ENCODE measurements at places on chromosomes 7 and 10.

GRCh38 chr7:1922870-1923236 lies 252.8 kb downstream of the ELFN1 start:
- no peak for DNase-seq

- no peak for DNase-seq
These were observed 55.9 kb downstream of the DLD start for GRCh38 chr7:107946881-107947280.

- DNase-seq: no peak
These were observed 151.5 kb downstream of the ANK3 start for GRCh38 chr10:60237977-60238758.

DNA sequence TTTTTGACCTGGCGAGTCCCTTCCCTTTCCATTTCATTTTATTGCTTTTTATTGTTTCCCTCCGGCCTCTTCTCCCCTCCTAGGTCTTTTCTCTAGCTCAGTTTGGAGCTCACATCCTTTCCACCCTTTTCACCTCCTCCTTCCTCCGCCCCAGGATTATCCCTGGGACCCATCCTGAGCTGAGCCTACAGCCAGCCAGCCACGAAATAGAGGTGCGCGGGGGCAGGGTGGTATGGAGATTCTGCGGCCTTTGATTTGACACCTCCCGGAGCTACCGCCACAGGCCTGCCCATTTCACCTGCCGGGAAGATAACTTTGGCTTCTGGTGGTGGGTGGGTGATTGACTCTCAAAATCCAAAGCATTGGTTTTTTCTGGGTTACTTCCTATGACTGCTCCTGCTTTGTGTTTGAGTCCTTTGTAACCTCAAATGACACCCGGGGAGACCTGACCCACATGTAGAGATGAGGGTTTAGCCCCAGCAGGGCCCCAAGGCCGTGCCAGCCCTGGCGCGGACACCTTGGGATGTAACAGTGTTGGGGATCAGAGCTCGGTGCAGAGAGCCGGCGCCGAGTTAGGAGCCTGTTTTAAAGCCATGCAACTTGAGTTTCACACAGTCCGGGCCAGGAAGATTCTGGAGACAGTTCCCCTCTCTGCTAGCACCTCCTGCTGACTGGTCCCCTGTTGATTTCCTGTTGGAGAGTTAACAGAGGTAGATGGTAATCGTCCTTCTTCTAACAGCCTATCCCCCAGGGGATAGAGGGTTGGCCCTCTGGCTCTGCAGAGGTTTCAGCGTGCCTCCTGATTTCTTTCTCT lies 1.5 kb downstream of the DUSP5 start:
- DNase-seq: no peak

- peak; percentile 2 for DNase-seq
These were observed 740 bp downstream of the ANXA7 start for GRCh38 chr10:73413108-73413527.

DNA sequence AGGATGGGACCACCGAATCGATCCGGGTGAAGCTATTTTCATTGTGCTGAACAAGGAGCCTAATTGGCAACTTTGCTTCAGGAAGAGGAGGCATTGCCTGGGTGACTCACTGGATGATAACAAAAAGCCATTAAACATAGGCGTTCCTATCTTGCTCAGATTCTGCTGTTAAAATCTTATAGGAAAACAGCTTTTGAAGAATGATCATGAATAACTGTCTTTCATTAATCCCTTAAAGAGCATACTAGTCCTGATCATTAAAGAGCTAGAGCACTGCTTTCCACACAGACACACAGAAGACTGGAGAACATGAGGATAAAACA lies 174.2 kb upstream of the IMMP2L start:
- DNase-seq: no peak

DNA sequence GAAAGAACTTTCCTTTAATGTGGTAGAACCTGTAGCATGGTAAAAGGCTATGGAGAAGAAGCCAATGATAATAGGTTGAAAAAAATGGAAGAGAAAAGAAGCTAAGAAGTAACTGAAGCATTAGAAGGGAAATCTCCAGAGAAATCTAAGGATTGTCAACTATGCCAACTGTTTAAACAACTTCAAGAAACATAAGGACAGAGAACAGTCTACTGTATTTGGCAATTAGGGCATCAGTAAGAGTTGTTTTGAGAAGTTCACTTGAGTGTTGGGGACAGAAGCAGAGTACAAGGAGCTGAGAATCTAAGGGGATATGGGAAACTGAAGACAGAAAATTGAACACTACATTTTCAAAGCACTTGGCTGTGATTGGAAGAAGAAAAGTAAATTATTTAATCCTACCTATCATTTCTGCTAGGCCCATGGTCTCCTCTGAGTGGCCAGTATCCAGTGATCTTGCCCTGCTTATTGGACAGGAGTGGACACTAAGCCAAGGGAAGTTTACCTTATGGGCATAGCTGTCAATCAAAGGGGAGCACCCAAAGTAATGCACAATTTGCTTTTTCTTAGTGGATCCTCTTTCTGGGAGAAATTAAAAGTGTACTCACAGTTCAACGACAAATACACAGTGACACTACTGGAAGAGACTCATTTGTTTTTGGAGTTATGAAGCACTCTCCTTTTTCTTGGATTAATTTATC lies 56.4 kb upstream of the CCDC71L start:
- DNase-seq: no peak

DNA sequence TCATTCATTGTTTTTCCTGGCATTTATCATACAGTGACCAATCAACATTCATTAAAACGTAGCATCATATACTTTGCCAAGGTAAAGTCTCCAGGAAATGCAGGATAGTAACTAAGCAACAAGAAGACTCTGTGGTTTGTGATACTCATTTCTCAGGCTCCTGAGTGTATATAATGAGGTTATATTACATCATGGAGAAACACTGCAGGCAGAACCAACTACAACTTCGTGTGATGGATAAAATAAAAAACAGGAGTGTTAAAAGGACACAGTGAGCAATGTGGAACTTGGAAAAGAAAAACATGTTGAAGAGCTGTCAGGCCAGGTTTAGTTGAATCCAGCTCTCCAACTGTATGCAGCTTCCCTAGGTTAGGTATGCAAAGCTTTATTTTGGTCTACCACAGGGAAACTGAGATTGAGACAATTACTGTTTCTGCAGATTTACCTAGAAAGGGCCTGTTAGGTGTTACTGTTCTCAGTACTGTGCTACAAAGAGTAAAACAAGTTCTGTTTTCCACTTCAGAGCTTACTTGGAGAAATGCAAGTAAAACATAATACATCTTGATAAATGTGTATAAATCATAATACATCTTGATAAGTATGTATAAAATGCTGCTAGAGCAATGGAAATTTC lies 7.8 kb upstream of the CCNY start:
- no peak for DNase-seq

GRCh38 chr7:1357601-1358271 lies 101.5 kb downstream of the MICALL2 start:
- DNase-seq: no peak

GRCh38 chr7:100626055-100626454 lies 13.7 kb downstream of the MOSPD3 start:
- no peak for DNase-seq

DNA sequence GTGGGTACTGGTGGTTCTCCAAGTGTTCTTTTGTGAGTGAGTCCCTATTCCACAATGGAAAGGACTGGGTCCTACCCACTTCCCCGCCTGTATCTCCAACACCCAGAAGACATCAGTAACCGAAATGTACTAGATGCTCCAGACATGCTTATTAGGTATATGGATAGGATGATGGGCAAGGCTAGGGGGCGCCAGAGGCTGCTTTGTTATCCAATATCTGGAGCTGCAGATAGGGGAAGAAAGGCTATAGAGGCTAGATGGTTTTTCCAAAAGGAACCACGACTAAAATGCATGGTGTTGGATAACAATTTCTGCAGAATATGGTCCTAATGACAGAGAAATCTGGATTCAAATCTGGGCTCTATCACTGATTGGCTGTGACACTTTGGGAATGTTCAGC lies 56.2 kb upstream of the TM9SF3 start:
- DNase-seq: no peak

GRCh38 chr7:127594490-127594889 lies 954 bp downstream of the FSCN3 start:
- DNase-seq: no peak

- DNase-seq: no peak
These were observed 2.0 kb downstream of the FLNC start for GRCh38 chr7:128831994-128832879.

GRCh38 chr10:124946945-124947344 lies 5.0 kb downstream of the ZRANB1 start:
- DNase-seq: no peak

DNA sequence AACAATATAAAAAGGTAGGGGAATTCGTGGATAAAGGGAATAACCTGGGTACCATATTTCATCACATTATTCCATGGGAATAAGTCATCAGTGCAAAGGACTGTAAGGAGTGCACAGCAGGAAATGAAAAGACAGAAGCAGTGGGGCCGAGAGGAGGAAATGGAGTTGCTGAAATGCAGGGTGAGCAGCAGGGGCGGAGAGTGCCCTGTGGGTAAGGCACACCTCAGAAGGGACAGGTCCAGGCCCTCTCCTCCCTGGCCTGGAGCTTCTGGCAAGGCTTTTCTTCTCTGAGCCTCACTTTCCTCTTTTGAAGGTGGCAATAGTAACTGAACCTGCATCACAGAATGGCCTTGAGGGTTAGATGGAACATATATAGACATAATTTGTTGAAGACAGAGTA lies 26.2 kb downstream of the IKZF1 start:
- no peak for DNase-seq

- DNase-seq: no peak
These were observed 101.2 kb downstream of the GRB10 start for GRCh38 chr7:50681432-50682045.

DNA sequence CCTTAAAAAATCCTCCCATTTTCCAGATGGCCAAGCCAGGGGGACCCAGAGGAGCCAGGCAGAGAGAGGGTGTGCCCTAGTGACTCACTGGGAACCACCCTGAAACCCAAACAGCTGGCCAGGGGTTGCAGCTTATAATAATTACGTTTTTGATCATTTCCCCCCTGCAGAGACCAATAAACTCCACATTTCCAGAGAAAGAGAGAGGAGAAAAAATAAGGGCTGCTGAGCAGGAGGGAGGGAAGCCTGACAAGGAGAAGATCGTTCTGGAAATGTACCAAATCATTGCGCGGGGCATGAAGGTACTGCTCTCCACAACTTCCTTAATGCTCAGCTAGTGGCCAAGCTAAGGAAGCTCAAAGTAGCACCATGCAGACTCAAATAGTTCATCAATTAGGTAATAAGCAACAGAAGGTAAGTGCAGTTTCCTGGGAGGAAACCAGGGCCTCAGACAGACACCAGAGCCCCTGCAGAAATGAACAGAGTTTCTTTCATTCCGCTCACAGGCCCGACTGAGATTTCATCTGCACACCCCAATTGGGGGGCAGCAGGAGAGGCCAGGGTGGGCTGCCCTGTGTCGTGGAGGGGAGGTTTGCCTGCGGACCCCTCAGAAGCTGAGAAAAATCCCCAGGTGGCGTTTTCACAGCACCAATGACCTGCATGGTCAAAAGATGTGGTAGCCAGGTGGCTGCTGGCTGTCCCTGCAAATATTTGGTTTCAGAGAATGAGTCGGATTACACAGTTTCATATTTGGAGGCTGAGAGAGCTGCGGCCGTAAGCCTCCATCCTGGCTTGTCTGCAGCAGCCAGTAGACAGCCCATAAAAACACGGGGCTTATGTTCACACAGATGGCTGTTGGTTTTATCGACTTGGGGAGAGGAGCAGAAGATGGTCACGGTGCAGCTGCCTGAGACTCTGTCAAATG lies 153.2 kb upstream of the LYZL2 start:
- no peak for DNase-seq

- DNase-seq: no peak
These were observed 65.0 kb downstream of the ANKRD7 start for GRCh38 chr7:118289476-118289875.

GRCh38 chr7:123849855-123850254 lies 4.9 kb downstream of the HYAL4 start:
- DNase-seq: no peak

GRCh38 chr7:32005577-32005976 lies 64.6 kb downstream of the PDE1C start:
- no peak for DNase-seq

- DNase-seq: no peak
These were observed 14.0 kb downstream of the LRRC17 start for GRCh38 chr7:102926783-102927140.

GRCh38 chr10:117546581-117547015 lies 4.1 kb downstream of the EMX2 start:
- no peak for DNase-seq

GRCh38 chr10:75159519-75159918 lies 48.1 kb downstream of the SAMD8 start:
- DNase-seq: no peak

GRCh38 chr10:124626759-124627380 lies 117.3 kb downstream of the FAM53B start:
- DNase-seq: no peak

DNA sequence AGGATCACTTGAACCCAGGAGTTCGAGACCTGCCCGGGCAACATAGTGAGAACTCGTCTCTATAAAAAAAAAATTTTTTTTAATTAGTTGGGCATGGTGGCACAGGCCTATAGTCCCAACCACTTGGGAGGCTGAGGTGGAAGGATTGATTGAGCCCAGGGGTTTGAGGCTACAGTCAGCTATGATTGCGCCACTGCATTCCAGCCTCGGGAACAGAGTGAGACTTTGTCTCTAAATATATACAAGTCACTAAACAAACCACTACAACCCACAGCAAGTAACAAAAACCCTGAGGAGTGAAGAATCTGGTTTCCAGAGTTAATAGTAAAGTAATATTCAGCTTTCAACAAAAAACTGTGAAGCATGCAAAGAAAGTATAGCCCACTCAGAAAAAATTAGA lies 32.7 kb upstream of the HHEX start:
- no peak for DNase-seq

DNA sequence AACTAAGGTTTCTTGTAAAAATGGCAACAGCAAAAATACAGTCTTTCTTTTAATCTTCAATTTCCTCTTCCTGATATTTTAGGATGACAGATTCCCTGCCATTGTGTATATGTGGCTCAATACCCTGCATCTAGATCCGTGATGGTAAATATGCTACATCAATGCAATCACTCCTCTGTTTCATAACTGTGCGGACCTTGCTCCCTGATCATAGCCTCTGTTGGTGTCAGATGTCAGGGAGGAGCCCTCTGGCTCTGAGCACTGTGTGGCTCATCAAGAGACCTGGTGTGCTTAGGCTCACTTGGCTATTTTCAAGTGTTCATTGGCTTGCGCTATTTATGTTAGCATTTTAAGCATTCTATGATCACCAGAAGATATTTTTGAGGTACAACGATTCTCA lies 33.0 kb upstream of the AGR3 start:
- no peak for DNase-seq

DNA sequence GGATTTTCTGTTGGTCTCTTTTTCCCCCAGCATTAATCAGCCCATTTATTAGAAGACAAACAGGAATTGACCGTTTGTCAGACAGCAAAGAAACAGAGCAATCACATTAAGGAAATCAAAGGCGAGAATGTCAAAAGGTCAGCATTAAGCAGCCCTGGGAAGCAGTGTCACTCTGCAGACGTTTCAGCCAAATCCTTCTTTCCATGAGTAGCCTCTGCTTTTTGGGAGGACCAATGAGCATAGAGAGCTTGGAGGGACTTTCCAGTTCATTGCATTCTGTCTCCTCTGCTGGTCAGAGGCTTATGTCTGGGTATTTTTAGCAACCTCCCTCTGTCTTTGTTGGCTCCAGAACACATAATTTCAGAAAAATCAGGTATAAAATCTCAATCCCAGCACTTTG lies 481.4 kb downstream of the GALNT17 start:
- no peak for DNase-seq

All from stimulated activated CD4-positive, alpha-beta T cell treated with anti-CD3 and anti-CD28 coated beads, TNF-alpha, amount 100 ng/mL, for 1 hour (primary cell).